ENCODE measurements at places on chromosomes 7 and 10. TPM values are rescaled to one million over a fixed set of nuclear protein-coding genes. Genes with fewer than 3 reads are reported as not detected.

NPSR1 gene
- total RNA-seq = not detected

EVX1 gene
- not detected for total RNA-seq

DNA sequence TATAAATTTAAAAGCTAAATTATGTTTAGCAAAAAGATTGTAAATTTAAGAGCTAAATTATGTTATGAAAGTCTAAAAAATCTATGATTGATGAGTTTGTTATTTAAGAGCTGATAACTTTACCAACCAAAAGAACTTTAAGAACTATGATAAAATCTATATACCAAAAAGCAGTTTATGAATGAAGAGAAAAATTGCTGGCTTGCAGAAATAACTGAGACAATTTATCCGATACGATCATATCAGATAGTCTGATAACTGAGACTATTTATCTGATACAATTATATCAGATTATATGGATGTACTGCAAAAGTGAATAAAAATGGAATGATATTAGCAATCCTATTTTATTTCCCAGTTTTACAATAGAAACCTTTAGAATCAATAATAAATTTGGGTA, 50.2 kb downstream of the IQUB start:
- DNase-seq = no peak

GRCh38 chr7:54343511-54343910, 198.7 kb upstream of the VSTM2A start:
- DNase-seq = no peak

GRCh38 chr7:150322114-150322832, 882 bp upstream of the LRRC61 start:
- DNase-seq = no peak
